ENCODE measurements at places on chromosomes 1 and 21.
A peak's percentile ranks its signal among the peaks of the same experiment; 100 is the strongest.

DNA sequence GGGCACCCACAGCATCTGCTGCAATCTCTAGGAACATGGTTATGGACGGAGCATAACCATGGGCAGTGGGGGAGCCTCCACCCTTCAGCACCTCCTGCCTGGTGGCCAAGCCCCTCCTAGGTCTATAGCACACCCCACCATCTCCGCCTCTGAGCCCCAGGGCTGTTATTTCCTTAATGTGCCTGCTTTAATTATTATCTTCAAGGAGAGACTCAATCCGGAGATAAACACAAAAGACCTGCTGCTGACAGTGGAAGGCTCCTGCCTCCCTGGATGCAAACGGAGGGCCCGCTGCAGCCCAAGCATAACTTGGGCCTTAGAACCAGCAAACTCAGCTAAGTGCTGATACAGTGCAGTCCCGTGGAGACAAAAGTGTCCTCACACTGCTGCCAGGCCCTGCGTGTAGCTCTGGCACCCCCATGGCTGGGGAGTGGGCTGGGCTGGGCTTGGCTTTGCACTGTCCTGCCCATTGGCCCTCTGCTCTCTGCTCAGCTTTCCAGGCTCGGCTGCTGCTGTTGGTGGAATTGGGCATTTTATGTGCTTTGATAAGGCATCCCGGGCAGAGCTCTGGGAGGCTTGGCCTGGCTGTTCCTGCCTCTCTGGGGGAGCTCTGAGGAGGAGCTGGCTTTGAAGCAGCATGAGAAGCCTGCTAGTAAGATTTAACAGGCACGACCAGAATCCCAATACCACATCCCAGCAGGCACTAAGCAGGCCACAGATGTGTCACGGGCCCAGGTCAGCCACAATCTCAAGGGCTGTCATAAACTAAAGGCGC, 620.2 kb downstream of the PTPRU start:
- no peak for DNase-seq

DNA sequence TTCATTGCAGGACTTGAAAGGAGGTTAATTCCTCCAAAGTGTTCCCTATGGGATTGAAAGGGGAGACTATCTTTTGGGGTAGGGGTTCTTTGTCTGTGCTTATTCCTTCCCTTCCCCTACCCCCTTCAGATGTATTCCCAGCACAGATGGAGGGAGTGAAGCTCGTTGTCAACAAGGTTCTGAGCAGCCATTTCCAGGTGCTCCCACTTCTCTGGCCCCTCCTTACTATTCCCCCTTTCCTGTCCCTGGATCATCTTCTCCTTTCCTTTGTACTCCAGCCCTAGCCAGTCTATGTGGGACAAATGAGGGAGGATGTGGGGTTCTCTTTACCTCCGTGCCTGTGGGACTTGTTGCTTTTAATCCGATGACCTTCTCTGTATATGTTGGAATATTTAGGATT, 899 bp downstream of the TOMM40L start:
- DNase-seq = no peak

DNA sequence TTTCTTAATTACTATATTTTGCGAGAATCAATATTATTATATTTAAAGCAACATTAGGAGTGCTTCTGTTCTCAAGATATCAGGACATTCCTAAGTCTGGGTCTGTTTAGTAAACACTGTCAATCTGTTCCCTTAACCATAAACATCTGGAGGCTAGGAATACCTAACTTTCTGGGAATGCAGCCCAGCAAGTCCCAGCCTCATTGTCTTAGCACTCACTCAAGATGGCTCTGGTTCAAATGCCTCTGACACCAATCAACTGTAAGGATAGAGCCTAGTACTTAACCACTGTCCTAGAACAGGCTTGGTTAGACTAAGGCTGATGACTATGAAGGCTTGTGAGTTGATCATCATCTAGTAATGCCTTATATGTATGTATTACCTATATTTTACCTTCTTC, 61.5 kb downstream of the TNN start:
- peak; percentile 86 for DNase-seq

DNA sequence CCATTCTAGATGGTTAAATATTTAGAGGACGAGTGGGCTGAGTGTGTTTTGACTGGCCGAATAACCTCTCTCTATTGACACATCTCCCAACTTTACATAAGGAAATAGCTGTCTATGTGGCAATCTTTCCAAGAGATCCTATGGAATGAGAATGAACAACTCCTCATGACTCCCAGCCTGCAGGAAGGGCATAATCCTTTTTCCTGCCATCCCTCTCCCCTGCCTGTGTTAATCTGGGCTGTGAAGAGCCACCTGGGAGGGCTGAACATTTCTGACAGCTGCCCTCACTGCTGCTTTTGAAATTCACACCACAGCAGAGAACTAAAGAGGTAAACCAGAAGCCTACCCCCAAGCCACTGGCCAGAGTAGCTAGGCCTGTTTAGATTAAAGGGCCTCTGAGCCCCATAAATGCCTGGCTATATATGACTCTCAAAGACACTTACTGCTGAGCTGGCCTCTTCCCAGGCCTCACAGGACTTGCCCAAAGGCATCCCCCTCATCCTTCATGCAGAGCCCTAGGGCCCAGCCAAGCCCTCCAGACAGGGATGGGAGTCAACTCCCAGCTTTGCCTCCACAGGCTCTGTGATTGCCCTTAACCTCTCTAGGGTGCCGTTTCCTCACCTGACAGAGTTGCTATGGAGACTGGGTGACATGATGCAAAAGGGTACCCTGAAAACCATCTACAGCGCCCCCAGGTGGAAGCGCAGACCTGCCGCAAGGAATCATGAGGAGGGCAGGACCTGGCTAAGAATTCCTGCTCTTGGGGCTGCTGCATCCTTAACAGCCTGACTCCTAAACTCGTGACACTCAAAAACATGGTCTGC, 42.0 kb upstream of the LDLRAP1 start:
- peak; percentile 32 for DNase-seq

Measured in AG08395 (cell line).